AG09319 (cell line): ENCODE measurements at places on chromosomes 6 and 20.

DNA sequence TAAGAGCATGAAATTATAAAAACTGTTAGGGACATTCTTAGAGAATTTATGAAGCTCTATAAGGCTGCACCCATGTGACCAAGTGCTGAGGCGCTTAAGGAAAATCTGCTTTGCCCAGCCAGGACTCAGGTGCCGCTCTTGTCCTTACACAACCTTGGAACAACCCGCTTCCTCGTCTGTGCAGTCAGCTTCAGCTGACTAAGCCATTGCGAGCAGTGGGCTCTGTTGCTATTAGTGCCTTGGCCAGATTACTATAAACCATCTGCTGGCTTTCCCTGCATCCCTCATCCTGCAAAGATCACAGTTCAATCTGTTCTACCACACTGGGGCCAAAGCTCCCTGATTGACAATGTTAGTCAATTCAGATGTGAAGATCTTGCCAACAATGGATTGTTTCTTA is 89.1 kb upstream of the E2F3 start:
- DNase-seq, result no peak

- no peak for DNase-seq
Observed at GRCh38 chr6:134609716-134610261, 291.9 kb upstream of the SGK1 start.

GRCh38 chr6:48835421-48835958 is 627.6 kb downstream of the MMUT start:
- DNase-seq, result no peak

GRCh38 chr20:37945091-37945547 is 42.2 kb downstream of the VSTM2L start:
- DNase-seq, result no peak

- no peak for DNase-seq
Observed at GRCh38 chr20:53883098-53883911, 187.1 kb downstream of the BCAS1 start.

DNA sequence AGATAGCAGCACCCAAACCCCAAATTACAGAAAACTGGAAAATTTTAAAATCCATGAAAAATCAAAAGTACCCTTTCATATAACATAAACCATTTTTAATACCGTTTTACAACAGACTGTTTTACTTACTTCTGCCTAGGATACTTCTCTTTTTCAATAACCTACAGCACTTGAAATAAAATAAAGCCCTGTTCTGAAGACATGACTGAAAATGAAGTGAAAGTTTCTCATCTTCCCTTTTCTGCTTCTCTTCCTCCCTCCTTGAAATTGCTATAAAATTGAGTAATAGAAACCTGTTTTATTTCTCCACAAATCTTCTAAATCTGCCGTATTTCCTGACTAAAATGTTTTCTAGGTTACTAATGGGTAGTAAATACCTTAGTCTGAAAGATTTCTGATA is 20.3 kb downstream of the MMS22L start:
- DNase-seq, result no peak

DNA sequence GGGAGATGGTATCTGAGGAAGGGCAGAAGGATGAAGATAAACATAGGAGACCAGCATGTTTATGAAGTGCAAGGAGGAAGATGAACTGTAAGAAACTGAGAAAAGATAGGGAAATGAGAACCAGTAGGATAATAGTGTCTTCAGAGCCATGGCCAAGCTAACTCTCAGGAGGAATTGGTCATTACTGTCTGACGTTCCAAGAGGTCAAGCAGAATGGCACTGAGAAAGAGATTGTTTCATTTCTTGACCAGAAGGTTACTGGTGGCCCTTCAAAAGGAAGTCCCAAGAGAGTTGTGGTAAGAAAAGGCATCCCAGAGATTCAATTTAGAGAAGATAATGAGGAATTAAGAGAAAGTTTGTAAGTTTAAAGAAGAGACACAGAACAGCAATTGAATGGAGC is 47.5 kb downstream of the EYA4 start:
- DNase-seq, result no peak

- DNase-seq, result no peak
Observed at GRCh38 chr6:8181951-8182845, 79.8 kb upstream of the EEF1E1 start.

DNA sequence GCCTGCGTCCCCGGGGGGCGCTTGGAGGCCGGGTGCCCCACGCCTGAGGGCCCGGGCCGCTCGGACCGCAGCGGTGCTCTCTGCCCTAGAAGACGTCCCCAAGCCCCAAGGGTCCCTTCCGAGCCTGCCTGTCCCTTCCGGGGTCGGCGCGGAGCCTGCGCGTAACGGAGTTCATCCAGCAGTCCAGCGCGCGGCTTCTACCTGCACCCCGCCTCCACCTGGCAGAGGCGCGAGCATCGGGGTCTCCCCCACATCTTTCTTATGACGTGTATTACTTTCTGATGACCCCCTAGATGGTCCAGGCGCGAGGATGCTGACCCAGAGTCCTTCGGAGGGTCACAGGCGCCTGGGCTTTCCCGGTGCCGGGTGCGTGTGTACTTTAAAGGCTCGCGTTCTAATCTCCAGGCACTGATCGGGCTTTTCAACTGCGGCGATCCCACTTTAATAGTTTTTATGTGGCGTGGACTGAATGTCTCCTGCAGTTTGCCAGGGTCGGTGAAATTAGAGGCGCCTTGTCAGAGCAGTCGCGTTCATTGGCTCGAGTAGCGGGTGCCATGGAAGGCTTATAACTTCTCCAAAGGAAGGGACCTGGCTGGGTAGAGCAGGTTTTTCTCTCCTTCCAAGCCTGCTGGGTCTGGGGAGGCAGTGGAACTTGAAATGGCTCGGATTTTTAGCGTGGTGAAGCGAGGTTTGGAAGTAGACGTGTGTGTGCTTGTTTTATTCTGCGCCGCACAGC is 912 bp downstream of the EYA4 start:
- no peak for DNase-seq

DNA sequence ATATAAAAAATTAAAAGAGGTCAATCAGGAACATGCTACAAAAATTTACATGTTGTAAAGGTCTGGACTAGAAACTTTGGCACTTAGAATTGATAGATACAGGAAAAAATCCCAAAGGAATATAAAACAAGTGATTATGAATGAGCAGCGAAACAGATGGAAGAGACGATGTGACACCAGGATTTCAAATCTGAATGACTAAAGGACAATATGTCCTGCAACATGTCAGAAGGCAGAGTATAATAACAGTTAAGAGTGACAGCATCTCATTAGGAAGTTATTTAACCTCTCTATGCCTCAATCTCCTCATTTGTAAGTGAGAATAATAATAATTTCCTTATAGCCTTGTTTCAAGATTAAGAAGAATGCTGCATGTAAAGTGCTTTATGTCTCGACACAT is 50.3 kb downstream of the FRK start:
- no peak for DNase-seq

- no peak for DNase-seq
Observed at GRCh38 chr6:89045011-89045387, 35.6 kb upstream of the PNRC1 start.

DNA sequence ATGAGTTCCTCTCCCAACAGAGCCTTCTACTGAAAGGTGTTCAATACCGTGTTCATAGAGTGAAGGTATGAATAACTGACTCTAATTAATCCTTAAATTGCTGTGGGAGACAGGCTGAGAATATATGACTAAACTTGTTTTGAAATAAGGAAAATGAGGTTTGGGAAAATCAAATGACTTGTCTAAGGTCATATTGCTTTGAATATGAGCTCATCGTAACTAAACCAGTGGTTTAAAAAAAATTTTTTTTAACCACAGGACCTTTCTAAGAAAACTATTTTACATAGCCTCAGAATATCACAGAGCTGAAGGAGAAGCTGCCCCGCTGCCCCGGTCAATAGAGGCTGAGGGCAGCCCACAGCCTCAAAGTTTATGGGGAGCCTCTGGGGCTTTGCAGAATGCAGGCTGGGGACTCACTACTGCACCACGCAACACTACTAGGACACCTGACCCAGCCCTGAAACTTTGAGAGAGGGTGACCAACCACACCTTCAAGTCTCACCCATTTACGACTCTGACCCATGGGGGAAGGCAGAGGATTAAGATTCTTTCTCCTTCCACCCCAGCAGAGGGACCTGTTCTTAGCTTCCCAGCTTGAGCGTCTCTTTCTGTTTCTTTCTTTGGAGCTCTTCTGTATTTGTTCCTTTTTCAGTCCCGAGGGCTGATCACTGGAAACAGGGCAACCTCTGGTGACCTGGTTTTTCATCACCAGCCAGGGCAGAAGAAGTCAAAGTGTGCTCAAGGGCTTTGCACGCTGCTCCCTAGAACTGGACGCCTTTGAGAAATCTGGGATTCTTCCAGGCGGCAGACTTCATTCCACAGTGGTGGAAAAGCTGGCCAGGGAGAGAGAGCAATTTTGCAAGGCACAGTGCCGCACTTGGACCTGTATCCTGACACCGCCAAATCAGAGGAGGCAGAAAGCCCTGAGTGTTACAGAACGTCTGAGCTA is 220.2 kb downstream of the ATXN1 start:
- DNase-seq, result peak; percentile 19

DNA sequence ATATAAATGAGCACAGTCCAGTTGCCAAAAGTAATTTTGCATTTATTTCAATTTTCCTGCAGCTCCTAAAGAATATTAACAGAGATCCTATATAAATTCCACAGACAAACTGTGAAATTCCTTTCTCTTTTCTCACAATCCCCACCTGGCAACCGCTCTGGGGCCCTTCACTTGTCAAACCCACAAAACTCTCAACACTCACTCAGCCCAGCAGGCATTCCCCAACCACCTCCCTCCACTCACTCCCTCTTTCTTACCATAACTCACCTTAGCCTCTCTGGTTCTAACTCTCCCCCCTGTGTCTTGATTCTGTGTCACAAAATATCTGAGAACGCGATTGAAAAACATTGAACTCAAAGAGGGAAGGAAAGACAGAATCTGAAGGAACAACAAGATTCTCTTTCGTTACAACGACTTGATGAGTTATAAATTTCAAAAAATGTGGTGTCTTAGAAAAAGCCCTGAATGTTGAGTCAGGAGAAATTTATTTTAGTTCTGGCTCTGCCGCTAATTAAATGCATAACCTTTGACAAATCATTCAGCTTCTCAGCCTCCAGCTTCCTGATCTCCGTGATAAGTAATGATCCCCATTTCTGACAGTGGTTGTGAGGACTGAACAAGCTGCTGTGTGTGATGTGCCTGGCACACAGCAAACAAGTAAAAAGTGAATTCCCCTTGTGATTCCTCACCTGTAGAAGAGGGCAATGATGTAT is 87.9 kb downstream of the UNC5CL start:
- no peak for DNase-seq

- DNase-seq, result no peak
Observed at GRCh38 chr6:116928677-116929076, 51.6 kb downstream of the RFX6 start.

DNA sequence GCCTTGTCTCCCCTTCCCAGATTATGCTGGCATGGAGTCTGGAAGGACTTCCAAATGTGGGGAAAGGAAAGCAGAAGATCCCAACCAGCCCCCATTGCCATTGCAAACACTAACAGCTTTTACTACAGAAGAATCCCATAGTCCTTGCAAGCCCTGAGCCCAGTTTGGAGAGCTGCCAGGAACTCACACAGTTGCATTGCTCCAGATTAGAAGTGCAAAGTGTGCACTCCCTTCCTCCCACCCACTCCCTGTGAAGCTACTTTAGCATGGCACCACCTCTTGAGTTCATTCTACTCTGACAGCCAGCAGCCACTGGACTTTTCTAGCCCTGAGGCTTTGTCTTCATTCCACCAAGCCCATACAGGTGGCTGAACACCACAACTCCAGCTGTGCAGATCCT is 67.6 kb downstream of the SLC22A2 start:
- DNase-seq, result no peak

- no peak for DNase-seq
Observed at GRCh38 chr20:7702141-7702540, 238.1 kb downstream of the HAO1 start.

GRCh38 chr6:137904822-137905617 is 38.0 kb downstream of the TNFAIP3 start:
- no peak for DNase-seq

GRCh38 chr6:166707045-166707444 is 80.0 kb upstream of the RPS6KA2 start:
- no peak for DNase-seq

GRCh38 chr6:50116390-50116789 is 66.7 kb upstream of the DEFB112 start:
- DNase-seq, result no peak

DNA sequence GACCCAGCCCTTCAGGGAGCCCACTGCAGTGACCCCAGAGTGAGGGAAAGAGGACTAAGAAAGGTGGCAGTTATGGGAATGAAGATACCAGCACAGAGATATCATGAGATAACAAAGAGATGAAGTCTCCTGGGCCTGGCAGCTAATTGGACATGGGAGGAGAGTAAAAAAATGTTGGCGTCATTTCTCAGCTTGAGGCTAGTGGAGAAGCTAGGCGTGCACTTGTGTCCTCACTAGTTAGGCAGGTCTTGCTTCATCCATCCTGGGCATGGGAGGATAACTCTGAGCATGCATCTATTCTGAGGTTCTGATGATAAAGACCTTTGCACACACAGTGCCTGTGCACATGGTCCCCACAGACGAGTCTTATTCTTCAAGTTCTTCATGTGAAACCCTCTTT is 4.1 kb upstream of the GFOD1 start:
- no peak for DNase-seq

DNA sequence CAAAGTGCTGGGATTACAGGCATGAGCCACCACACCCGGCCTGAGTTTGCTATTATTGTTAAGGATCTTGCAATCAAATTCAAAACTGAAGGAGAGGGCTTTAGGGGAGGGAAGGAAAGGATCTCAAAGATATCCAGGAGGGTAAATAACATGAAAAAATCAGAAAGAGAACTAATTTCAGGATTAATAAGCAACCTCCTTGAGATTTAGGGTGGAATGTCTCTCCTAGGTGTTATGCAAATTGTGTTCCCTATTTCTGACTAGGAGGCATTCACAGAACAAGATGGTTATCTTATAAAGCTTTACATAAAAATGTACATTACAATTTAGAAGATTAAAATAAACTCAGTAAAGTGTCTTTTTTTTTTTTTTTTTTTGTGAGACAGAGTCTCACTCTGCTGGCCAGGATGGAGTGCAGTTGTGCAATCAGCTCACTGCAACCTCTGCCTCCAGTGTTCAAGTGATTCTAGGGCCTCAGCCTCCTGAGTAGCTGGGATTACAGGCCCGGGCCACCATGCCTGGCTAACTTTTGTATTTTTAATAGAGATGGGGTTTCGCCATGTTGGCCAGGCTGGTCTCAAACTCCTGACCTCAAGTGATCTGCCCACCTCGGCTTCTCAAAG is 92.0 kb upstream of the BEND3 start:
- no peak for DNase-seq

GRCh38 chr20:9235518-9235917 is 166.6 kb downstream of the PLCB4 start:
- DNase-seq, result peak; percentile 64

GRCh38 chr20:47456952-47457724 is 44.5 kb upstream of the NCOA3 start:
- no peak for DNase-seq
